ENCODE measurements at places on chromosomes 3 and 15.

- no peak for DNase-seq
Measured at GRCh38 chr15:80076321-80077318, 17.1 kb downstream of the ZFAND6 start.

DNA sequence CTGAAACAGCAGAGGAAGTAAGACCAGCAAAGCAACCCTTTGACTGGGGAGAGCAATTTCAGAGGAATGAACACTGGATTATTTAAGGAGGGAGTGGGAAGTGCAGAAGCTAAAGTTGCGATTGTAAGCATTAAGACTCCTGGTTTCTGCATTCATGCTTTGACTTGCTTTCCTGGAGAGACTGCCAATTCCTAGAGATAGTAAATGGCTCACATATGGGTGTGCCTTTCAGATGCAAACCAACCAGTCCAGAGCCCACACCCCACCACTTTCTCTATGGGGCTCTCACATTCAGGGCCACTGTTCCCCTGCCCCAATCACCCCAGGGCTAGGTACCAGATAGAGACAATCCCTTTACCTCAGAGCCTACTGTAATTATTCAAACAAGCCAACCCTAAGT lies 200.9 kb upstream of the EIF1B start:
- no peak for DNase-seq

GRCh38 chr3:177420651-177421480 lies 223.6 kb upstream of the TBL1XR1 start:
- DNase-seq = no peak

DNA sequence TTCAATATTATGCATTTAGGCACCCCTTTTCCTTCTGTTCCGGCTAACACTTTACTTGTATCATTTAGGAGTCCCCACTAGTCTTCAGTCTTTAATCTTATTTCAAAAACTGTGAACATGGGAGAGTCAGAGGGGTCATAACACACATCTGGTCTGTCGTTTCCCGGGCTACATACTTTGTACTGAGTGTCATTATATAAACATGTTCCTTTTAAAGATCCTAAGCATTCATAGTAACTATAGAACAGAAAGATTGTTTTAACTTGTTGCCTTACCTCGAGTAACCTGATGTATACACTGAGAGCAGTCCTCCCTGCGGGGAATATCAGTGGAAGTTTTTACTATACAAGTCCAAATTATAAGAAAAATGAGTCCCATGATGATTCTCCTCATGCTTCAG lies 78.2 kb upstream of the VEPH1 start:
- DNase-seq = no peak

DNA sequence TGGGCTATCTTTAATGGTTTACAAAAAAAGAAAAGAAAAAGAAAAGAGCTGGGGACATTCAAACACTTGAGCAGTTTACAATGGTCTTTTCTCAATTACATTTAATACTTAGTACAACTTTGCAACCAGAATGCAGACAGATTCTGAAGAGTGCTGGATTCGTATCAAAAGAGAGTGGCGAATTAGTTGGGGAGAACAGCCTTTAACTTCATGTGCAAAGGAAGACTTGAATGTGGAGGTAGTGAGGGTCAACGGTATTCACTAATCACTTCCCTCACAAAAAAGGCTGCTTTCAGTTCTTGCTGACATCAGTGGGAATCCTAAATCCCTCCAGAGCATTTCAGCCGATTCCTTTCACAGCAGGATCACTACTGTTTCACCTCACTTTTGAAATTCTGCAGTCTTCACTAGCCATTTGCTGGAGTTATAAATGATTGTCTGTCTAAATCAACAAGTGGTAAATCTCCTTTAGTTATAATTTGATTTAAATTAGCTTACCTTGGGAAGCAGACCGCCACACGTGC lies 323.0 kb upstream of the SEMA6D start:
- no peak for DNase-seq

- no peak for DNase-seq
Measured at GRCh38 chr3:29335438-29335837, 54.6 kb downstream of the RBMS3 start.

All from activated CD4-positive, CD25-positive, alpha-beta regulatory T cell (primary cell).